Effector CD4-positive, alpha-beta T cell (primary cell): ENCODE measurements at places on chromosomes 12 and 14.

DNA sequence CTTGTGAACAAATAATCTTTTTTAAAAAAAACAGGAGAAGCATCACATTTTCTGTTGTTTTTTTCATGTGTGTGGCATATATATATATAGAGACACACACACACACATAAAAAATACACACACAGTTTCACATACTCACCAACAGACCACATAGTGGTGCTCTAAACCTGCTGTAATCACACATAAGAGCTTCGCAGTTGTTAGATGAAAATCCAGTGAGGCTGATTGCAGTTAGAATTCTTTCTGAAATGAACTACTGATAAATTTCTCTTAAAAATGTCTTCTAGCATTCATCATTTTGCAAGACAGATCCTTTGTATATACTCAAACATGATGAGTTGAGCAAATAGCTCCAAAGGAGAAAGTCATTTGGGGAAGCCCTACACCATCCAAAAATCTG lies 434.3 kb upstream of the STXBP6 start:
- DNase-seq = no peak

GRCh38 chr12:100166232-100166631 lies 23.6 kb upstream of the BLTP3B start:
- DNase-seq = no peak

DNA sequence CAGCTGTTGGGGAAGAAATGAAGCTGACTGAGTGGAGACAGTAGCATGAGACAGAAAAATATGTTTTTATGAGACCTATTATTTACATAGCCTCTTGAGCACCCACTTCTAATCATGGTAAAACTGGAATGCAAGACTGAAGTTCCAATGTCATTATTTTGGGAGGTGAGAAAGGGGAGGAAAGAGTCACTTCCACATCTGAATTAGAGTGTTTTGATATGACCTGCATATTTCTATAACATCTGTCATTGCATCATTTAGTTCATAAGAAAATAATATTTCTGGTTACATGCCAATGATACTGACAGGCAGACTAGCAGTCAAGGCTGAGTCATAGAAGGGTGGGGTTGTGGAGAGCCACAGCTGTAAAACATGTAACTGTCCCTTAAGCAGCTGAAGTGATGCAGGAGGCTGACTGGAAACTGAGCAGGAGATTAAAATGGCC lies 26.7 kb downstream of the NTN4 start:
- no peak for DNase-seq

DNA sequence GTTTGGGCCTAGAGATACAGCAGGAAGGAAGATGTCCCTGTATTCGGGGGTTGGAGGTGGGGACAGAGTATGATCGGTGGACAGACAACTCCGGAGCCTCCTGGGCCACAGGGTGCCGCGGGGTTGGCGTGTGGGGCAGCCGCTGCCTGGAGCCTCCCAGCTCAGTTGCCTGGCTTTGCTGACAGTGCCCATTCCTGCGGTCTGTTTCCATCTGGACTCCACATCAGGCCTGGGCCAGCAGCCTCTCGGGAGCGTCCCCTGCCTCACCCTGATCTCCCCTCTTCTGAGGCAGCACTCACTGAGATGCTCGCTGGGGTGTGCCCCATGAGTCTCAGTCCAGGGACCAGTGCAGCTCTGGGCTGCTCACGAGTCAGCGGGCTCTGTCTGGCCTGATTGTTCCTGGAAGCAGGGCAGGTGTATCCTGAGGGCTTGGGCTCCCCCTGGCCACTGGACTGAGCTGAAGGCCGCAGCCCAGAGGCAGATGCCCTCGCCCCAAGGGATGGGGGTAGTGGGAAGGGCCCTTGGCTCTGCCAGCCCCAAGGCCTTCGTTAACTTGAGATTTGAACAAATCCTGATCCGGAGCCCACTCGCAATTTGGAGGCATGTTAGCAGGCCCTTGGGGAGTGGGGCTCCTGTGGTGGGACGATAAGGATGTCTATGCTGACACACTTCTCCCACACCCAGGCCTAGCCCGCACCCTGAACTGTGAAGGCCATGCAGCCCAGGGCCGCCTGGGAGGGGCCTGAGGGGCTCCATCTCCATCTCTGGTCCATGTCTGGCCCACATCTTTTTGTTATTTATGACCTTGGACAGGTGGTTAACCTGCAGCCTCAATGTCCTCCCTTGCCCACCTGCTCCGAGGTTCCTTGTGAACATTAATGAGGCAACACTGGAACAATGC lies 7.5 kb downstream of the HIP1R start:
- no peak for DNase-seq

GRCh38 chr12:96886998-96887677 lies 19.9 kb upstream of the NEDD1 start:
- no peak for DNase-seq

GRCh38 chr14:55349565-55349964 lies 62.1 kb downstream of the ATG14 start:
- DNase-seq = no peak

DNA sequence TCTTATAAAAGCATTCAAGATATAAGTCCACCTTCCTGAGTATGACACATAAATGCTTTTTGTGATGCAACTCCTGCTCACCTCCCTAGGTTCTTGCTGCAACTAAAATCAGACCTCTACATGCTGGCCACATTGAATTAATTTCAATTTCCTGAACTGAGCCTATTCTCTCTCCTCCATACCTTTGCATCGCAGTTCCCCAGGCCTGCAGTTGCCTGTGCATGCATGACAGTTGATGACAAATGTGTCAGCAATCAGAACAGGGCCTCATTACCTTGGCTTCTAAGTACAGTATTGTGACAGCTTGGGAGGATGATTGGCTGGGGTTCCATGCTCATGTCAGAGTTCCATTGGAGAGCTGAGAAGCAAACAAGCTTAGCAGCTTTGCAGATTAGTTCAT lies 3.9 kb upstream of the TM7SF3 start:
- no peak for DNase-seq

DNA sequence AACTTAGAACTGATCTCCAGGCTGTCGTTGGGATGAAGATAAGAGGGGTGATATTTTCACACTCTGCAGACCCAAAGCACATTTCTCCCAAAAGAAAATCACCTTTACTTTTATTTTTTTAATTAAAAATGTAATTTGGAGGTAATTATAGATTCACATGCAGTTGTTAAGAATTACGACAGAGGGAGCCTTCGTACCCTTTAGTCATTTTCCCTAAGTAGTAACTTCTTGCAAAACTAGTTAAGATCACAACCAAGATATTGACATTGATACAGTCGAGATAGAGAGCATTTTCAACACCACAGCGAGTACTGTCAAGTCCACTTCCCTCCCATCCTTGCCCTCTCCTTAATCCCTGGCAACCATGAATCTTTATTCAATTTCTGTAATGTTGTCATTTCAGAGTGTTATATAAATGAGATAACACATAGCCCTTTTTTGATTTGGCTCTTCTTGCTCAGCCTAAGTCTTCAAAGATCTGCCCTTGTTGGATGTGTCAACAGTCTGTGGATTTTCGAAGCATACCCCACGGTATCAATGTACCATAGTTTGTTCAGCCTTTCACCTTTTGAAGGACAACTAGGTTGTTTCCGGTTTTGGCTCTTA lies 39.6 kb downstream of the DNAH10 start:
- DNase-seq = no peak

DNA sequence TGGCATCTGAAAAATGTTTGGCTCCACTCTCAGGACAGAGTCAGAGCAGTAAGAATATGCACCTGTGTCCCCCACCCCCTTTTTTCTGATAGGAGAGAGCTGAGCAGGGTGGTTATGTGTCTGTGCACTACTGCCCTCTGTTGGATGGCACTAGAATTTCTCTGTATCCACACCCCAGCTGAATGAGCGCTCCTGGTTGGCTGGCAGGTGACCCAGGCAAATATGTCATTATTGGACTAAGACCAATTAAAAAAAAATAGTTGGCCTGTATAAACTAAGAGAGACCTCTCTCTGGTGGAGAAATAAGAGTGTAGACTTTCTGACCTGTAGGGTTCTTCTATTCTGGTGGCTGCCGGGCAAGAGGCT lies 107.0 kb downstream of the PTCSC3 start:
- no peak for DNase-seq

- no peak for DNase-seq
Observed at GRCh38 chr12:51974646-51975045, 23.1 kb downstream of the ACVR1B start.

GRCh38 chr14:89600950-89601826 lies 184.2 kb upstream of the FOXN3 start:
- DNase-seq = no peak

DNA sequence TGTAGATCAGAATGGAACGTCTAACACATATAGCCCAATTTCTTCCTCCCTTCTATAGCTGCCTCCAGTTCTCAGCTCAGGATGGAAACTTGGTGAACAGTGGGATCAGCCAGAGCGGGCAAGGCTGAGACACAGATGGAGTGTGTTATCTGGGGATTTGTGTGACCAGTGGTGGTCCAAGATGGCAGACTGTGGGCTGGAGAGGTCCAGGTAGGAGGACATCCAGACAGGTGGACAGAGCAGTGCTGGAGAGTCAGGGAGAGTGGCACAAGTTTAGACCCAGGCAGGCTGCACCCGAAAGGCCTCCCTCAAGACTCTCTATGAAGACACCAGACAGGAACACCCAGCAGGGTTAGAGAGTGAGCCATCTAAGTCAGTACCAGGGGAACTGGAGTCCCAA lies 116.1 kb upstream of the CPSF6 start:
- DNase-seq = no peak

- no peak for DNase-seq
Observed at GRCh38 chr12:132393245-132393795, 63.9 kb upstream of the GALNT9 start.

DNA sequence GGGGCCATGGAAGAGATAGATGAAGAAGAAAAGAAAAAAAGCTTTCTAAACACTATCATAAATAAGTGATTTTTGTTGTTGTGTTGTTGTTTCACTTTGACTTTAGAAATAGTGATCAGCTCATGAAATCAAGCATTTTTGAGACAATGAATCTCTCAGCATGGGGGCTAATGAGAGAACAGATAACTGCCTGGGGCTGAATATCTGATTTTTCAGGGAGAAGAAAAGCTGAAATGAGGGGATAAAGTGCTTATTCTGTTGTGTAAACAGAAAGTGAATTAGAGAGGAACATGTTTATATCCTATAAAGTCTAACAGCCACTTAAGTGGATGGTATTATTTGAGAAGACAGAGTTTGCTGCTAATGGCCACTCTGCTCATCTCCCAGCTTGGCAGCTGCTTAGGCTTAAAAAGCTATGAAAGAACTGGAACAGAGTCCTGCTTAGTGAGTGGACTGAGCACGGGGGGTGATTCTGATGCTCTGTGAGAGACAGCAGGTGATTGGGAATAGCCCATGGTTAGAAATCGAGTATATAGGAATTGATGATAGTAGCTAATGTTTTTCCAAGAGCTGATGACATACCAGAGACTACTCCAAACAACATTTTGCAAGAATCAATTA lies 646.1 kb upstream of the TMEM132C start:
- no peak for DNase-seq

- DNase-seq = no peak
Observed at GRCh38 chr12:94987801-94988200, 15.7 kb downstream of the NDUFA12 start.

GRCh38 chr12:77728018-77728417 lies 102.7 kb upstream of the NAV3 start:
- no peak for DNase-seq

DNA sequence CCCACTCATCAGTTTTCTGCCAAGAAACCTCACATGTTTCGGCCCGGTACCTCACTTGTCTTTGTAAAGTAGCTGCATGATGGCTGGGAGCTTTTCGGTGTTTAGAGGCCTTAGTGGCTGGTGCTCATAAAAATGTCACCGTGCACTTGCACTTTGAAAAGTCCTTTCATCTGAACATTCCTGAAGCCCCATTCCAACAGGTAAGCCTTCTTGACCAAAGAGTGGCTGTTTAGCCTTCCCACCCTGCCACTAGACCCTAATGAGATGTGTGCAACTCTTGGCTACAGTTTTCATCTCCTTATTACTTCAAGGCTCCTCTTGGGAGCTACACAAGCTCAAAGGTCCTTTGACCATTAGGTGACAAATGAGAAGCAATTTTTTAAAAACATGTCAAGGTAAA lies 135.2 kb downstream of the HMGA2 start:
- DNase-seq = no peak

GRCh38 chr14:84809158-84809557 lies 720.8 kb upstream of the FLRT2 start:
- no peak for DNase-seq

- no peak for DNase-seq
Observed at GRCh38 chr12:5516371-5517241, 84.7 kb downstream of the NTF3 start.

DNA sequence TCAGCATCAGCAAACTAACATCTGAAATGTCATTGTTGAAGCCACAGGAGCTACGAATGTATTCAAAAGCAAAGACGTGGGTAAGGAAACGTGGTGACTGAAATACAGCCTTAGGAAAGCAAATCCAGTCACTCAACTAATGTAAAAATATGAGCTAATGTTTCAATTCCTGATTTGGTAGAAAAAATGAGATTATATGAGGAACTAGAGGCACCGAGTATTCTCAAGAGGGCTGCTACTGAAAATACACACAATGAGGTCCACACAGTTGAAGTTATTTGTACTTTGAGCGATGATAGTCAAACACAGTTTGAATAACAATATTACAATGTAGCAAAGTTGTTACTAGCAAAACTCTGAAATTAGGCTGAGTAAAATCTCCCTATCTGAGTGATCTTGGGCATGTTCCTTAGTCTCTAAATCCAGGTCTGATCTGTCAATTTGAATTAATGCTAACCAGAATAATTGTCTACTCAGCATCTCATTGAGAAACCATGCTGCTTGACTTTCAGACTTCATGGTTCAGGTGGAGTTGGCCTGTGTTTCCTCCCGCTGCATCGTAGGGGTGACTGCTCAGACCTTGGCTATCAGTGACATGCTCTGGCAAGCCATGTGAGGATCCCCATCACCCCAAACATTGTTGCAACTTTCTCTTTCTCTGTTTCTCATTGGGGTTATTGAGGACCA lies 467.1 kb upstream of the SOX5 start:
- DNase-seq = no peak

DNA sequence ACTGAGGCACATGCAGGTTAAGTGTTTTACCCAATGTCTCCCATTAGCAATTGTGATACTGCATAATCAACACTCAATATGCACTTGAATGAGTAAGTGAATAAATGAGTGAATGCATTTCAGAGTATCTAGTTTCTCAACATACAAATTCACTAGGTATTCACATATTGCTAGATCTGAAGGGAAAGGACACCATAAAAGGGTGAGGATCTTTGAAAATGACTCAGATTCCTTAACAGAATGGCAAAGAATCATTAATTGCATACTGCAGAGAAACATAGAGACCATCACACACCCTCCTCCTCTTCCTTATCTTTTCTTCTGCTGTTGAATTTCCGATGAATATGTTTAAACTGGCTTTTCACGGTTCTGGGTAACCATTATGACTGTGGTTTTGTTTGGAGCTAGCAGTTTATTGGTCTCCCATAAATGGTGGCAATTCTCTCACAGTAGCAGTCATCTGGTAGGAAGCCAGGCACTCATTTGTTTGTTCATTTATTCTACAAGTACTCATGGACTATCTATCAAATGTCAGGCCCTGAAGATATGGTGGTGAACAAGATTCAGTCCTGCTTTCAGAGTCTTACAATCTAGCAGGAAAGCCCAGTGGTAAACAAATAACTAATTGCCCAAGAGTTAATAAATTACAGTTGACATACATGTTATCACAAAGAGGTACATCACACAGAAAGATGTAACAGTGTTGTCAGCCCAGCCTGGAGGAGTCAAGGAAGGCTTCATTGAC lies 70.2 kb downstream of the LLPH start:
- DNase-seq = no peak
